ENCODE measurements at places on chromosomes 7 and 10.

- no peak for DNase-seq
Observed at GRCh38 chr10:33790521-33791271, 456.2 kb upstream of the NRP1 start.

DNA sequence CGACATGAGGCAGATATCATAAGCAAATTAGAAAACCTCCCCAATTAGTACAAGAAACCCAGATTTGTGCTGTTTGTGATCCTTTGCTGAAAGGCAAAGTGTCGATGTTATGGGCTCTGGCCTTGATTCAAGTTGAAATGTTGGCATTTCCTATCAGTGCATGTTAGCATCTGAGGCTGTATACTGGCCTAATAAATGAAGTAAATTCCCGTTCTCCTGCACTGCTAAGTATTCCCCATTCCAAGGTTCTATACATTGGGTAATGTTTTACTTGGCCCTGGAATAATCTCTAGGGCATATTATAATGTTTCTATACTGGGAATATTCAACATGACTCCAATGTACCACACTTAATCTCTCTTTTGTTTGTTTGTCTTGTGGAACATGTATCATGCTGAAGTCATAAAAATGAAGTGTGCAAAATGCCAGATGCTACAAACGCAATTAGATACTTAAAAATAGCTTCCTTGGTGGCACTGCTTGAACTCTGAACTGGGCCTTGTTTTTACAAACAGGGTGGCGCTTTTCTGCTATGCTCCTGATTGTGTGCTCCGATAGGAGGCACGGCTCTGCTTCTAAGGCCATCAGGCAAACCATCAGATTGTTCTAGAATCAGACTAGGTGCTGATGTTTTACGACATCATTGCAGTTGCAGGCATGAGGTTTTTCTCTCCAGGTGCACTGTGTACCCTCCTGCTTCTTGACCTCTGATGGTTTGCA lies 156.7 kb upstream of the TCF7L2 start:
- DNase-seq = no peak

- no peak for DNase-seq
Observed at GRCh38 chr10:113137941-113138685, 188.1 kb downstream of the TCF7L2 start.

GRCh38 chr7:104175361-104175984 lies 32.3 kb downstream of the ORC5 start:
- DNase-seq = no peak

- no peak for DNase-seq
Observed at GRCh38 chr10:33234831-33235237, 99.6 kb downstream of the NRP1 start.
